ENCODE measurements at places on chromosomes 16 and 17. TPM values are rescaled to one million over a fixed set of nuclear protein-coding genes. Genes with fewer than 3 reads are reported as not detected.

Gene CCL4L2
- not detected for total RNA-seq

Gene CORO6
- total RNA-seq, result 161 TPM

DNA sequence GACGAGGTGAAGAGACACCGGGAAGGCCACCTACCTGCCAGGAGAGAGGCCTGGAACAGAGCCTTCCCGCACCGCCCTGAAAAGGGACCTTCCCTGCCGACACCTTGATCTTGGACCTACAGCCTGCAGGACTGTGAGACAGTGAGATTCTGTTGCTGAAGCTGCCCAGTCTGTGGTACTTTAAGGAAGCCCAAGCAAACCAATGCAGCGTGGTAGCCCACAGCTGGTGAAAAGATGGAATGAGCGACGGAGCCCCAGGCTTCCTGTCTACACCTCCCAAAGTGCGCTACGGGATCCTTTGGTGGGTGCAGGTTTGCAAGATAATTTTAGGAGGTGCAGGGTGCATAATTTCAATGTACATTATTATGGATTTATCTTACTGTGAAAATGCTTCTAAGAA, 33.9 kb downstream of the TNFRSF13B start:
- no peaks in the 10 kb centered on the region for H3K27me3 ChIP-seq
- H3K36me3 ChIP-seq, result no peaks in the 10 kb centered on the region
- H3K4me1 ChIP-seq, result no peaks in the 10 kb centered on the region
- no peak overlapping the region for H3K4me3 ChIP-seq

GRCh38 chr16:80403894-80404293, 136.9 kb upstream of the DYNLRB2 start:
- H3K36me3 ChIP-seq, result no peaks in the 10 kb centered on the region
- H3K27ac ChIP-seq, result no peak overlapping the region
- no peak overlapping the region for H3K4me3 ChIP-seq
- H3K4me1 ChIP-seq, result no peaks in the 10 kb centered on the region
- no peak for DNase-seq
- H3K27me3 ChIP-seq, result no peaks in the 10 kb centered on the region

DNA sequence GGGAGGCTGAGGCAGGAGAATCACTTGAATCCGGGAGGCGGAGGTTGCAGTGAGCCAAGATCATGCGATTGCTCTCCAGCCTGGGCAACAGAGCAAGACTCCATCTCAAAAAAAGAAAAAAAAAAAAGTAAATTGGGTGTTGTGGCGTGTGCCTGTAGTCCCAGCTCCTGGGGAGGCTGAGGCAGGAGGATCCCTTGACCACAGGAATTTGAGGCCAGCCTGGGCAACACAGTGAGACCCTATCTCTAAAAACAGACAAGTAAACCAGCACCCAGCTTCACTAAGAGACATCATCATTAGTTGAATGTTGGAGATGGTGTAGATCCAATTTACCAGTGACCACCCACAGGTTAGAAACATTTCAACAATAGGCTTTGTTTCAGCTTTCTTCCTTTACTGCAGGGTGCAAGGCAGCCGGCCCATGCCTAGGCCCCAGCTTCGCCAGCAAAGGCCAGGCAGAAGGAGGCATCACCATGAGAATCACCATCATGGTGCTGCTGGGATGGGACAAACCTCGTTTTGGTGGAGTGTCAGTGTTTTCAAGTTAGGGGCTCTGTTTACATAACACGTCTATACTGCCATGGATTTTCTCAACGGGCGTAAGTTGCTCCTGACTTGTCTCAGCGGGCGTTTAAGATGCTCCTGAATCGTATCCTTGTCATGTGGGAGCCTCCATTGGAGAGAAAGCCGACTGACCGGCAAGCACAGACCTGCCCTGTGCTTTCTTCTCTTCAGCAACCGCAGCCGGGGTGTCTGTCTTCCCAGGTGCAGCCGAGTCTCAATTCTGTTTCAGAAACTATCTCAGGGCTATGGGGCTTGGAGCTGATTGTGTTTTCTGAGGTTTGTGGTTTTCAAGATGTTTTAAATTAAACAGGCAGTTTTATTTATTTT, 7.3 kb downstream of the TCF25 start:
- H3K27ac ChIP-seq, result no peak overlapping the region
- no peak overlapping the region for H3K4me3 ChIP-seq

GRCh38 chr16:193441-193840, 13.2 kb downstream of the HBQ1 start:
- no peak for DNase-seq
- no peak overlapping the region for H3K4me3 ChIP-seq
- H3K27ac ChIP-seq, result no peak overlapping the region
- H3K4me1 ChIP-seq, result no peaks in the 10 kb centered on the region
- no peaks in the 10 kb centered on the region for H3K27me3 ChIP-seq

DNA sequence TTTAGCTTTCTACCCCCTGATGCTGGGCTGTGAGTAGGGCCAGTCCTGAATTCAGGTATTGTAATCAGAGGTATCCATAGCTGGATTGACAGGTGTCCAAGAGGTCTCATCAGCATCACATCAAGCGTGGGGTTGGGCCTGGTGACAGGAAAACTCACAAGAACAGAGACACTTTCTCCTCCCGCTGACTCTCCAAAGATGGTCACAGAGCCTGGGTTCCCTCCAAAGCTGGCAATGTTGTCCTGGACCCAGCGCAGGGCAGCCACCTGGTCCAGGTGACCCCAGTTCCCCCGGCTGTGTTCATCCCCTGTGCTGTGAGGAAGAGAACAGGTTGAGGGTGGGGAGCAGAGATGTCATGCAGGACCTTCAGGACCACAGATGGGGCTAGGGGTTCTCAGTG, 11.7 kb downstream of the CES1 start:
- no peak overlapping the region for H3K27ac ChIP-seq
- no peak for DNase-seq
- no peaks in the 10 kb centered on the region for H3K27me3 ChIP-seq
- H3K4me3 ChIP-seq, result no peak overlapping the region
- no peaks in the 10 kb centered on the region for H3K4me1 ChIP-seq

Data from thyroid gland (tissue), 4 donors.